ENCODE measurements at places on chromosomes 5 and 9. TPM values are rescaled to one million over a fixed set of nuclear protein-coding genes. Genes with fewer than 3 reads are reported as not detected.

GRCh38 chr9:128094950-128095544 is 27.0 kb downstream of the SLC25A25 start:
- peaks cover 59% of the 10 kb centered on the region for H3K4me1 ChIP-seq
- no peaks in the 10 kb centered on the region for H3K27me3 ChIP-seq
- DNase-seq, result no peak
- no peak overlapping the region for H3K4me3 ChIP-seq
- H3K27ac ChIP-seq, result peak overlapping the region; percentile 99

DNA sequence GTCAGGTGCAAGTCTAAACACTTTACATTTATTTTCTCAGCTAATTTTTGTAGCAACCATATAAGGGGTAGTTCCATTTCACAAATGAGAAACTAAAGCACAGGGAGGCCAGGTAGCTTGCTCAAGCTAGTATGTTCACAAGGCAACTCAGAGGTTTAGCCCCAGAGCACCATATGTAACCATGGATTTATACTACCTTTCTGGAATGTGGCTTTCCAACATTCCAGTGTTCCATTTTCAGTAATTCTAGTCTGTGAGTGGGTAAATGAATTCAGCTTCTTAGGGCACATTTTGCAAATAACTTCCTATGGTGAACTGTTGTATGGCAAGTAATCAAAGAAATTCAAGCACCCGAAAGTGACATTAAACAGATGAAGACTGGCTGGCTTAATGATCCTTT is 25.0 kb upstream of the CAST start:
- no peak for DNase-seq
- H3K36me3 ChIP-seq, result no peaks in the 10 kb centered on the region
- H3K4me3 ChIP-seq, result no peak overlapping the region
- H3K27me3 ChIP-seq, result peaks cover 2% of the 10 kb centered on the region

DNA sequence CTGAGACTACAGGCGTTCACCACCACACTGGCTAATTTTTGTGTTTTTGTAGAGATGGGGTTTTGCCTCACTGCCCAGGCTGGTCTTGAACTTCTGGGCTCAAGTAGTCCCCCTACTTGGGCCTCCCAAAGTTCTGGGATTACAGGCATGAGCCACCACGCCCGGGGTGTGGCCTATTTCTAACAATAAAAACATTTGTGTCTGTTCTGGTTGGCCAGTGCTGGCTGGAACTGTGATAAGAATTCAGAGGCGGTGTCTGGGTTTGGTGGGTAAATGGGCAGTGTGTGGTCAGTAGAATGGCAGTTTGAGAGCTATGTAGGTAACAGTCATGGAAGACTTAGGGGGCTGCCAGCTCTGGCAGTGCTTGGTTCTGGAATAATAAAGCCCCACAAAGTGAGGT is 46.9 kb upstream of the SYNPO start:
- DNase-seq, result peak; percentile 33
- no peaks in the 10 kb centered on the region for H3K27me3 ChIP-seq
- peaks cover 93% of the 10 kb centered on the region for H3K4me1 ChIP-seq
- H3K27ac ChIP-seq, result peak overlapping the region; percentile 58
- H3K36me3 ChIP-seq, result no peaks in the 10 kb centered on the region
- H3K4me3 ChIP-seq, result no peak overlapping the region

GRCh38 chr5:135265497-135266302 is 133.3 kb downstream of the MACROH2A1 start:
- DNase-seq, result no peak
- no peaks in the 10 kb centered on the region for H3K27me3 ChIP-seq
- peaks cover 2% of the 10 kb centered on the region for H3K36me3 ChIP-seq
- peaks cover 30% of the 10 kb centered on the region for H3K4me1 ChIP-seq
- H3K4me3 ChIP-seq, result no peak overlapping the region

DNA sequence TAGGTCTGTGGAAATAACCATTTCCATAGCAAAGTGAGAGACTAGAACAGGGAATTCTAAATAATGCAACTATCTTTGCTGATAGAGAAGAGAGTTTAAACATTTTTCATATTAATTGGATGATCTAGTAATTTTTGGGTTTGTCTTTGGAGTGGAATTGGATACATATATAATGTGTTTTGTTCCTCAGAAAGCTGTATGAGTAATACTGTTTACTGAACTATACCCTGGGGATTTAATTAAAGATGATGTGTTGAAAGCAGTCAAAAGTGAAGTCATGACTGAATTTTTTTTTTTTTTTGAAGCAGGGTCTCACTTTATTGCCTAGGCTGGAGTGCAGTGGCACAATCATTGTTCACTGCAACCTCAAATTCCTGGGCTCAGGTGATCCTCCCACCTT is 17.9 kb downstream of the FER start:
- no peaks in the 10 kb centered on the region for H3K27me3 ChIP-seq
- DNase-seq, result no peak
- H3K4me3 ChIP-seq, result no peak overlapping the region

- H3K27me3 ChIP-seq, result peaks cover 13% of the 10 kb centered on the region
- peaks cover 6% of the 10 kb centered on the region for H3K4me1 ChIP-seq
- H3K4me3 ChIP-seq, result peak overlapping the region; percentile 56
- no peak for DNase-seq
- no peak overlapping the region for H3K27ac ChIP-seq
- H3K36me3 ChIP-seq, result no peaks in the 10 kb centered on the region
Measured at GRCh38 chr5:132655821-132656773, 1.9 kb upstream of the IL13 start.

DNA sequence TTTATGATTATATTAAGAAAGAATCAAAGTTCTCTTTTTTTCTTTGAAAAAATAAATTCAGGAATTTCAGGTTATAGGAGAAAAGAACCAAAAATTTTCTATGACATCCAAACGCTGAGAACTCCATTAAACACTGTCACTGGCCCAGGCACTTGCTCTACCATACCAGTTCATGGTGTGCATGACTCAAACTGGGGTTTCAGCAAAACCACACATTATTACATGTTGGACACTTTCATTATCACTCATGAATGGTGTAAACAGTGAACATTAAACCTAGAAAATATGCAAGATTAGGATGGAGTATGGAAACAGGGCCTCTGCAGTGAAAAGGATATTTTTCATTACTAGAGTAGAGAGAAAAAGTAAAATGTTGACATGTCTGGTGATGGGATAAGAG is 369.9 kb upstream of the FAM174A start:
- no peaks in the 10 kb centered on the region for H3K36me3 ChIP-seq
- no peak overlapping the region for H3K27ac ChIP-seq
- no peak overlapping the region for H3K4me3 ChIP-seq
- DNase-seq, result no peak
- H3K4me1 ChIP-seq, result no peaks in the 10 kb centered on the region

Gene TEK
- total RNA-seq, result 2.7 TPM

GRCh38 chr5:172075656-172076055 is 69.2 kb upstream of the FBXW11 start:
- H3K27me3 ChIP-seq, result no peaks in the 10 kb centered on the region
- no peak overlapping the region for H3K27ac ChIP-seq
- H3K4me1 ChIP-seq, result peaks cover 52% of the 10 kb centered on the region

DNA sequence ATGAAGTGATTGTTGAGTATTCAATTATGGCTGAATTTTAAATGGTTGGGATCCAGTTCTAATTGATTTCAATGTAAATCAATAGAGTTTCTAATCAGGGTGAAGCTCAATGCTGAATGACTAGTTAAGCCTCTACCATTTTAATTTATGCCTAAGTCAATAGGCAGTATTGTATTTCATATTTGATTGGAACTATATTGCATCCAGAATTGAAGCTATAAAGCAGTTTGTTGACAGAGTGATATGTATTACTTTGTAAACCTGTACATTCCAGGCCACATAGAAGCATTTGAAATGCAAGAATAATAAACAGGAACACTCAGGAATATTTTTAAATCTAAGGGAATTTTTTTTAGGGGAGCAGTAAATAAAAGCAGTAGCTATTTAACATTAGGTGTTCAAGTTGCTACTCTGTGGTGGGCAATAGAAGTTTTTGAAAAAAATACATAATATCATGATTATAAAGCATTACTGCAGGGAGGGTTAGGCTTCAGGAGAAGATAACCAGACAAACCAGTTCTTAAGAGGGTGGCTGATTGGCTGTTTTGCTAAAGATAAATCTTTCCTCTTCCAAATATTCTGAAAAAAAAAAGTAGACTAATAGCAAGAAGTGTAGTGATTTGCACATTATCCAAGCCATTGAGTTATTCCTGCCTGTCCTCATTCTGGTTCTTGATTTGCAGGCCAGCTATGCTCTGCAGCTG is 492.0 kb upstream of the MEF2C start:
- peaks cover 25% of the 10 kb centered on the region for H3K4me1 ChIP-seq
- no peaks in the 10 kb centered on the region for H3K36me3 ChIP-seq
- DNase-seq, result no peak
- H3K27ac ChIP-seq, result no peak overlapping the region

Gene KIF12
- 0.39 TPM for total RNA-seq
